ENCODE measurements at places on chromosomes 12 and 14.

DNA sequence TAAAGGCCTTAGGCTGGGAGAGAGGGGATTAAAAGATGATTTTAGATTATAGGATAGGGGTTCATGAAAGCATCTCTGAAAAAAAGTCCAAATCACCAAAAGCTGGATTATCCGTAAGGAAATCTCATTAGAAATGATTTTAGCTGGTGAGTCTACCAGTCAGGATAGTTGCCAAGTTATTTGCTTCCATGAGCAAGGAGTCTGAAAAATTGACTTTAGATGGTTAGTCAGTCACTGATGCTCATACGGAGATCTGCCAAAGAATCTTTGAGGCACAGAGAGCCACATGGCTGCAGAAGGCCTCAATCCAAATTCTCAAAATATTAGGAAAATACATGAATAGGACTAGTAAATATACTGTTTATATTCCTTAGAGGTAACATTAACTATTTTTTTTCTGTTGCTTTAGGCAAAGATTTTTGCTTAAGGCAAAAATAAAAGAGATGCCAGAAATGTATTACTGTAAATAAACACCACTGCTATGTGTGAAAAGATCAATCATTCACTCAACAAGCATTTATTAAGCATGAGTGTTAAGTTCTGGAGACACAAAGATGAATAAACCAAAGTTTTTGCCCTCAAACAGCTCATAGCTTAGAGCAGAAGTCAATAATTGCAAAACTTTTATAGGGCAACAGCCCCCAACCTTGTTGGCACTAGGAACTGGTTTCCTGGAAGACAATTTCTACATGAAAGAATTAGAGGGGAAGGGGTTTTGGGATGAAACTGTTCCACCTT is 105.2 kb downstream of the BBS10 start:
- no peak for DNase-seq

- no peak for DNase-seq
These were observed 15.4 kb downstream of the TMTC1 start for GRCh38 chr12:29768372-29768771.

GRCh38 chr12:116196752-116197718 is 80.5 kb downstream of the MED13L start:
- DNase-seq, result no peak

- no peak for DNase-seq
These were observed 123.8 kb downstream of the DUSP6 start for GRCh38 chr12:89228491-89228890.

GRCh38 chr12:5260591-5261086 is 171.3 kb upstream of the NTF3 start:
- DNase-seq, result no peak

- DNase-seq, result no peak
These were observed 465.8 kb upstream of the SYT1 start for GRCh38 chr12:78398750-78399149.

GRCh38 chr12:117034701-117035151 is 64.5 kb downstream of the TESC start:
- no peak for DNase-seq

DNA sequence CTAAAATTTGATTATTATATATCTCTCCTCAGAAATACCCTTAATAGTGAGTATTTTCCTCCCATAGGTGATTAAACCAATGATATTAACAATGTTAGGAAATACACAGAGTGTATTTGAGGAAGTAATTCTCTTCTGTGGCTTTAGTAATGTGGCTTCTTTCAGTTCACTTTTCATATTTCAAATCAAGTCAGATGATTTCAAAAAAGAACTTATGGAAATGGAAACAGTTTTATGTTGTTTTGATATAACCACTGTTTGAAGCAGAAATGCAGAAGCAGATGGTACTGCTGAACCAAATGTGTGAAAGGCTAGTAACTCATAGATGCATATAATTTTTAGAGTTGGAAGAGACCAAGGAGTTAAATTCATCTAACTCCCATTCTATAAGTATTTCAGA is 1.9 kb upstream of the GPR33 start:
- no peak for DNase-seq

- DNase-seq, result no peak
These were observed 97.9 kb downstream of the AACS start for GRCh38 chr12:125163148-125163547.

GRCh38 chr14:96090441-96091148 is 51.4 kb downstream of the C14orf132 start:
- DNase-seq, result no peak

DNA sequence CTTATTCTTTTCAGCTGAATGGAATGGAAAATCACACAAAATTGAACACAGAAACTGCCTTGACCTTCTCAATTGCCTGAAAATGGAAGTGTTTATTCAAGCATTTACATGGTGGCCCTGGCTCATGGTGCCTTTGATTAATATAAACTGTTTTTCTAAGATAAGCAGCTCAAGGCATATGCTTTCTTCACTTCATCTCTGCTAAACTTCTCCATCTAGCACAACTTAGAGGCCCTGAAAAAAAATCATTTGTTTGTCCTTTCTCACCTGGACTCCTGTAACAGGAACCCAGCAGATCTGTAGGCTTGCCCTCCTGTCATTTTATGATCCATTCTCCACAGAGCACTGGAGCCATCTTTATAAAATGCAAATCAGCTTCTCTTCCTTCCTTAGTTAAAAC is 117.5 kb upstream of the KRR1 start:
- DNase-seq, result no peak

DNA sequence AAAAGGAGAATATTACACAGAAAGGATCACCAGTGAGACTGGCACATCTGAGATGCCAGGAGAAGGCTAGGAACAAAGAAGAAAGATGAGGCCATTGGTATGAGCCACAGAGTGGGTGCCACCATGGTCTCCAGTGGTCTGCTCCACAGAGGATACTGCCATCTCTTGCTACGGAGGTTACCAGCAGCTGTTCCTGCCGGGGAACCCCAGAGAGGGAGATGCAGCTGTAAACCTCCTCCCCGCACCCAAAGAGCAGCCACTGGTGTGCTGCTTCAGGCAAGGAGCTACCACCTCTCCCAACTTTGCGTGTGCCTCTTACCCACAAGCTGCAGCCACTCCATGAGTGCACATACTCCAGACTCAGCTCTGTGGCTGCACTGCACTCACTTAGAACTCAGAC is 201.5 kb upstream of the RTL1 start:
- DNase-seq, result no peak

DNA sequence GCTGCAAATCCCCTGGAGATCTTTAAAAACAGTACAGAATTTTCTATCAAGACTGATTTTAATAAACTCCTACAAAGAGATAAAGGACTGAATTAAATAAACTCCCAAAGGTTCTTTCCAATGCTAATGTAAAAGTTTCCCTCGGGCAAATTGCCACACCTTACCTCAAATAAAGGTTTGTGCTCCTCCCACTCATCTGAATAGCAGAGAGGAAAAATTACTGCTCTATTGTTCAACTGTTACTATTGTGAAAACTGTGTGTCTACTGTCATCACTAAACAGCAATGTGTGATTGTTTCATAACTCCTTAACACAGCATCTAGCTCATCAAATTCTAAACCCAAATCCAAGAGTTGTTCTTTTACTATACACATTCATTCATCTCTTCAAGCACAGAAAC is 3.2 kb downstream of the SPTLC2 start:
- no peak for DNase-seq

GRCh38 chr12:26530461-26530860 is 302.5 kb downstream of the ITPR2 start:
- DNase-seq, result no peak

DNA sequence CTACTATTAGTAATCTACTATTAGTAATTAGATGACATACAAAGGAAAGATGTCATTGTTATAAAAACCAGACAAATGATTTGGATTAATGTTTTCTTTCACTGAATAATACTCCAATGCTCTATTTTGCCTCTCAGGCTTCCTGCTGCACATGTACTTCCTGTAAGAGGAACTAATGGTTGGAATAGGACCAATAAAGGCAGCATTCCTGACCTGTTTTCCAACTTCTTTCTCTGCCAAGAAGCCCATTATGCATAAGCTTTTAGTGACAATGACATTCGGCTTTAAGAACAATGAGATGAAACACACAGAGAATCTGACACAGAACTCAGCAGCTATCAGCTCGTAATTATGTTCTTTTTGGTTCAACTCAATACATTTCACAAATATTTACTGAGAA is 5.2 kb upstream of the C12orf56 start:
- DNase-seq, result no peak

GRCh38 chr12:90331262-90331661 is 622.6 kb upstream of the ATP2B1 start:
- DNase-seq, result no peak

DNA sequence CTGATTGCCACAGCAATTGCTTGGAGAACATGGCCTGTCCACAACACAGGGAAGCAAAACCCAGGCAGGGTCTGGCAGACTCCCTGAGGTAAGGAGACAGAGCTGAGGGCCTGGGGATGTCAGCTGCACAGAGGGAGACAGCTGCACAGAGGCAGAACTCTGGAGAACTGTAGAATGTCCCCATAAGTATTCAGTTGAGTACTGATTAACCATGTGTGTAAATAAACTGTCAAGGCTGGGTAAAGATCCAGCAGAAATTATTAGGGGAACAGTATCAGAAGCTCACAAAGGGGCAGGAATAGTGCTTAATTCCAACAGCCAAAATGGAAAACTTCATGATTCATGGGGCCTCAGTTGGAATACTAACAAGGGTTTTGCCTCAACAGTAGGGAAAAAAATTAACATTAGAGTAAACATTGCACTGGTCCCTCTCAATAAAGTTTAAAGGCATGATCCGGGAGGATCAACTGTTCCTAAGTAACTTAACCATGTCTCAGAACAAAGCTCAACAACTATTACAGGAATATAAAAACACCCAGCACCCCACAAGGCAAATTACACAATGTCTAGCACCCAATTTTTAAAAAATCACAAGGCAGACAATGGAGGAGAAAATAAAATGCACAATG is 201.3 kb upstream of the RASSF8 start:
- DNase-seq, result no peak

DNA sequence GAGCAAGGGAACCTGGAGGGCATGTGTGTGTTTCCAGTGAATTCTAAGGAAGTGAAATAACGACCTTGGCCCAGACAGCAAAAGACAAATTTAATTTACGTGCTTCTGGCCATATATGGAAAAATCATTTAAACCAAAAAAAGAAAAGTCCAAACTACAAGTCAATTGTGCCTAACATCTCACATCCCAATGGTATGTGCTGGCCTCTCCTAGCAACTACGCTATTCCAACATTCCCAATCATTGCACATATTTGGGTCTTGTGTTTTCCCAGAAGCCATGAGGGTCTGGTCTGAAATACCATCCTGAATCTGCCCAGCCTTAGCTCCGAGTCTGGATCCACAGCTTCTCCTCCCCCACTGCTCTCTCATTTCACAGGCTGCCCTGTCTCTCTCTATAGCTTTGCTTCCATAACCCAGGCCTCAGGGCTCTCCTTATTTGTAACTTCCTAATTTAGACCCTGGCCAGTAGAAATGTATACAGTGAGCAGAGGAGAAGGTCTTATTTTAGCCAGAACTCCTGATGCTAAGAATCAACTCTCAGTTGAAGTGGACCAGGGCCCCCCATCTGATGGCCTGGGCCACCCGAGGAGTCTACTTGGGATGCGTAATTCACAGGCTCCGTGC is 224.6 kb downstream of the ANO2 start:
- DNase-seq, result no peak

DNA sequence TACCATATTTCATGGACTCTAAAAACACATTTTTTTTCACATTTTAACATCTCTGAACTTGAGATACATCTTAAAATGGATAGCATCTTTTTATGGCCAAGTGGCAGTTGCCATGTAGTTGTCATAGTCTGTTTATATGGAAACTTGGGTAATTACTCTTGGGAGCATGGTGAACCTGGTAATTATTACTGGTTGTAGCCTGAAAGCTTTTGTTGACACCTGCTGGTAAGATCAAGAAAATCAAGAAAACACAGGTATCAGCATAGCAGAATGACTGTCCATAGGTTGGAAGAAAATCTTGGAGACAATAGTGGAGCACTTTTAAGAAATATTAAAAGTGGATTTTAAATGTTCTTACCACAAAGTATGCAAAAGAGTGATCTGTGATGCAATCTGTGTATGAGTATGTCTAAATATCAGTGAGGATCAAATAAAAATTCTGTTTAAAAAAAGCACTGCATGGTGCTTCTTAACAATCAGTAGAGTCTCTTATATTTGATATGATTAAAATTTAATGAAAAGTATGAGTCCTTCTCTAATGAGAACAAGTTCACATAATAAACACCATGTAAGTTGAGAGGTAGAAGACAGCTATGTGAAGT is 44.2 kb downstream of the TTC8 start:
- DNase-seq, result no peak

GRCh38 chr14:84228702-84229101 is 1301.2 kb upstream of the FLRT2 start:
- DNase-seq, result no peak

GRCh38 chr12:27009881-27010301 is 4.3 kb downstream of the TM7SF3 start:
- DNase-seq, result no peak

DNA sequence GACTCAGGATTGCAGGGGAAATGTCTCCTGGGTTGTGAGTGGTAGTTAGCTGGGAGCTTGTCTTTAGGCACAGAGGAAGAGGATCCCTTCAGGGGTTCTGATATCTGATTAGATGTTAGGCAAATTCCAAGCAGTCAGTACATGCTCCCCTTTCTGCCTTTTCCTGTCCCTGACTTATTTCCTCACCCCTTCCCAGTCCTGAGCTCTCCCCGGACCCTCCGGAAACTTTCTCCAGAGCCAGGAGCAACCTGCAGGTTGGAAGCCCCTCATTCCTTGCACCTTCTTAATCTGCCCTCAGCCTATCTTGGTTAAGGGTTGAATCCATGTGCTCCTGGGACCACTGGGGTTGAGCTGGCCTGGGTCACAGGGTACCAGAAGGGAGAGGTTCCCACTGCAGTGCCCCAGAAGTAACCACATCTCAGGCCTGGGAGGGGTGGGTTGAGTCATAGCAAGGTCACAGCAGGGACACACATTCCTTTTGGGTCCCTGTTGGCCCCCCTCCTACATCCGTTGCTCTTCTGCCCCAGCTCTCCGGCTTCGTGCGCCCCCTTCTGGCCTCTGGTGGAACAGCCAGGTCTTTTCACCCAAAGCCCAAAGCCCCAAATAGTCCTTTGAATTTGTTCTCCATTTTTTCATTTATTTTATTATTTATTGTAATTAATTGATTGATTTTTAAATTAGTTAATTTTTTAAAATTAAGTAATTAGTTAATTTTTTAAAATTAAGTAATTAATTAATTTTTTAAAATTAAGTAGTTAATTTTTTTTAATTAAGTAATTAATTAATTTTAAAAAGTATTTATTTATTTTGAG is 1.8 kb downstream of the IGFBP6 start:
- peak; percentile 5 for DNase-seq

- DNase-seq, result no peak
These were observed 153.3 kb upstream of the CLEC14A start for GRCh38 chr14:38409071-38409705.

GRCh38 chr12:55733021-55733555 is 4.3 kb upstream of the CD63 start:
- DNase-seq, result no peak

DNA sequence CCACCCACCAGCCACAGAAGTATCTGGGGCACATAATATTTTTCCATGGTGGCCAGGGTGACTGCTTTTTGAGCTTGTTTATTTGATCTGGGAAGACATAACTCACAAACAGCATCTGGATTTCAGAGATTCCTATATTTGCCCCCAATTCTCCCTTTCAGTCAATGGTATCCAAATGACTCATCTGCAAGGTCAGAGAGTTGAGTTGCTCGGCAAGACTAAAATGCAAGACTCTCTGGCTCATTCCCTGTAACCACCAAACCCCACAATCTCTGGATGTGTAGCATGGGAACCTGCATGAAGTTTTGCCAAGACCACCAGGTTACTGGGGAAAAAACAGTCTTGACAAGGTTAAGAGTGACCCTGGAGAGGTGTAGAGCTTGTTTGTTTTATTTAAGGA is 174.9 kb upstream of the FAR2 start:
- no peak for DNase-seq

Data from cerebellar nuclear complex (tissue), 1 donor.